ENCODE measurements at places on chromosomes 3 and 15.

GRCh38 chr3:66582721-66583423, 82.0 kb upstream of the LRIG1 start:
- no peak overlapping the region for H3K27ac ChIP-seq
- no peak overlapping the region for H3K4me3 ChIP-seq
- no peaks in the 10 kb centered on the region for H3K27me3 ChIP-seq
- DNase-seq = no peak

- 0 out of 2 replicates have a peak, but pooled peaks cover 1% of the 10 kb centered on the region for H3K4me1 ChIP-seq
- no peaks in the 10 kb centered on the region for H3K36me3 ChIP-seq
- no peaks in the 10 kb centered on the region for H3K27me3 ChIP-seq
- no peak for DNase-seq
These were observed 698 bp downstream of the MELTF start for GRCh38 chr3:197028728-197029510.

DNA sequence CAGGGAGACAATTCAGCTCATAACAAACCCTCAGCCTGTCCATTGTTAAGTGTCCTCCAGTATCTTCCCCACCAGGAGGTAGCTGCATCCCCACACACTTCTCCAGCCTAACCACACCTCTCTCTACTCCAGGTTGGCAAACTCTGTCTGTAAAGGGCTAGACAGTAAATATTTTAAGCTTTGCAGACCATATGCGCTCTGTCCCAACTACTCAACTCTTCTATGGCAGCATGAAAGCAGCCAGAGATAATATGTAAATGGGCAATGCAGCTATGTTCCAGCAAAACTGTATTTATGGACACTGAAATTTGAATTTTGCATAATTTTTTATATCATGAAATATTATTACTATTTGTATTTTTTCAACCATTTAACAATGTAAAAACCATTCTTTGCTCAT, 230.4 kb upstream of the STT3B start:
- H3K4me1 ChIP-seq = no peaks in the 10 kb centered on the region
- no peak overlapping the region for H3K27ac ChIP-seq

DNA sequence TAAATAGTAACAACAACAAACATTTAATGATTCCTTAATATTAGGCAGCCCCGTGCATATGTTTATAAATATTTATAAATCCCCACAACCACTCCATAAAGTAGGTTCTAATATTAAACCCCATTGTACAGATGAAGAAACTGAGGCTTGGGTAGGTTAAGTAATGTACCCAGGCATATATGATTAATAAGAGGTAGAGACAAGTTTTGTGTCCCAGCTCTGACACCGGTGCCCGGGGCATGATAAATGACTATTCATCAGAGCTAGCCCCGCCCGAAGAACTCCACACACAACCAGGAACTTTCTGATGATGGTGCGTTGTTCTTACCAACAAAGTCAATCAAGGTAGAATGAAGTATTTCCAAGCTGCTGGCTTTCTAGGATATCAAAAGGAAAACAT, 19.4 kb downstream of the CDCP1 start:
- no peaks in the 10 kb centered on the region for H3K27me3 ChIP-seq
- no peak overlapping the region for H3K4me3 ChIP-seq
- DNase-seq = no peak
- no peaks in the 10 kb centered on the region for H3K4me1 ChIP-seq
- H3K36me3 ChIP-seq = no peaks in the 10 kb centered on the region

DNA sequence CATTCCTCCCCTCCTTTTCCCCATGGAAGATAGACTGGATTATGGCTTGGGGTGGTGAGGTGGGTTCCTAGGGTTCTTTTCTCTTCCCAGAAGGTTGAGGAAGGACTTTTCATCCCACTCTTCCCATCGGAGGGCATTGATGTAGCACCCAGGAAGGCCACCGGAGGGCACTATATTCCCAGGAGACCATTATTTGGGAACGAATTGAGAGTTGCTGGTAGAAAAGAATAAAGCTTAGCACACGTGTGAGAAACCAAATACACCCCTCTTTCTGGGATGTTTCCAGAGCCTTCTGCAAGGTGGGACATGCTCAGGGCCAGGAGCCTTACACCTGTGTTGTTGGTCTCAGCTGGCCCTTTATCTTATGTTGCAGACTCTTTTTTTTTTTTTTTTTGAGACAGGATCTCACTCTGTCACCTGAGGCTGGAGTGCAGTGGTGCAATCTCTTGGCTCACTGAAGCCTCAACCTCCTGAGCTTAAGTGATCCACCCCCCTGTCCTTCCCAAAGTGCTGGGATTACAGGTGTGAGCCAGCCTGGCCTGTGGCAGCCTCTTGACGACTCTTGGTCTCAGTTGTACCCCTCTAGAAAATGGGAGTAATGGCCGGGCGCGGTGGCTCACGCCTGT, 6.3 kb upstream of the CDC25A start:
- no peak overlapping the region for H3K27ac ChIP-seq
- H3K4me3 ChIP-seq = no peak overlapping the region
- H3K36me3 ChIP-seq = no peaks in the 10 kb centered on the region
- no peaks in the 10 kb centered on the region for H3K27me3 ChIP-seq
- peak; percentile 71 for DNase-seq

All from iPS DF 6.9 (cell line).